ENCODE measurements at places on chromosomes 4 and X.
A peak's percentile ranks its signal among the peaks of the same experiment; 100 is the strongest.

- DNase-seq: no peak
These were observed 4.2 kb upstream of the IQSEC2 start for GRCh38 chrX:53285591-53285990.

GRCh38 chr4:77817304-77818072 lies 1.7 kb downstream of the CNOT6L start:
- no peak for DNase-seq

GRCh38 chr4:39621582-39621981 lies 17.1 kb downstream of the SMIM14 start:
- peak; percentile 60 for DNase-seq

DNA sequence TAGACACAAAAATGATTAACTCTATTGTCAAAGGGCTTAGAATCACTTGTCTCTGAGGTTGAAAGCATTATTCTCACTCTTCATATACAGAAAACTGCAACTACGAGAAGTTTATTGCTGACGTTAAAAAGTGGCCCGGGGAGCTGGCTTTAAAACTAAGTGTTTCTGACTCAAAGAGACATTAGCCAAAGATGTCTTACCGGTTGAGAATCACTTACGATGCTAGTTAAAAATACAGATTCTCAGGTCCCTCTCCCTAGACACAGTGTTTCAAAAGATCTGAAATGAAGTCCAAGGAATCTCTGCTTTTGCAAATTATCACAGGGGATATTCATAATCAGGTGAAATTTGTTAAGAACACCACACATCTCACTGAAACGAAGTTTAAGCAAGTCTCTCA lies 1.2 kb downstream of the GNPDA2 start:
- DNase-seq: peak; percentile 3

DNA sequence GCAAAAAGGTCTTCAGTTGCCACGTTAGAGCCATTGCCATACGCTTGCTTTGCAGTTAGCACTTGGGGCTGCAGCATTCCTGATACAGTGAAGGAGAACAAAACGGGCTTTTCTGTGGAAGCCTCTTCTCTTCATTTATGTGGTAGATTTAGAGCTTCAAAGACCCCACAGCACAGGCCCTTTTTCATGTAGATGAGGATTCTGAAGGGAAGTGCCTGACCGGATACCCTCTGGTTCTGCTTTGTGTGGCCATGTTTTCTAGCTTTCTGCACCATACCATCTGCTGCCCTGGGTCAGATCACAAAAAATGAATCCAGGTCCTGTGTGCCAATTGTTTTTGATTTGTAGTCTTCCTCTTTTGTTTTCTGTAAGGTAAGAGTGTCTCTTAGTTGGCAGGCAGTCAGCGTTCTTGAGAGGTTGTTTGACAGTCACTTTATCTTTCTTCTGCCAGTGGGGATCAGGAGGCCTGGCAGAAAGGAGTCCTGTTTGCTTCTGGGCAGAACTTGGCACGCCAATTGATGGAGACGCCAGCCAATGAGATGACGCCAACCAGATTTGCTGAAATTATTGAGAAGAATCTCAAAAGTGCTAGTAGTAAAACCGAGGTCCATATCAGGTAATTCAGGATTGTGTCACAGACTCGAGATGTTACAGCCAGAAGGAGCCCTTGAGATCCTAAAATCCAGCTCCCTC lies 7.7 kb downstream of the LAP3 start:
- no peak for DNase-seq

DNA sequence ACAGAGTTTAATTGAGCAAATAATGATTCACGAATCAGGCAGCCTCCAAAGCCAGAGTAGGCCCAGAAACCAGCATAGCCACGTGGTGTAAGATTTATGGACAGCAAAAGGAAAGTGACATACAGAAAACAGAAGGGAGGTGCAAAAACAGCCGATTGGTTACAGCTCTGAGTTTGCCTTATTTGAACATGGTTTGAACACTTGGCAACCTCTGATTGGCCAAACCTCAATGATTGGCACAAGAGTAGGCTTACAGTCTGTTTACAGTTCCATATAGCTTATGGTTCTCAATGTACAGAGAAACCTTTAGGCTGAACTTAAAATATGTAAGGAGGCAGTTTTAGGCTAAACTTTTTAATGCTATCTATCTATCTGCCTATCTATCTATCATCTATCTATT lies 394.8 kb downstream of the CFAP47 start:
- DNase-seq: no peak

- DNase-seq: no peak
These were observed 400.9 kb upstream of the FGF13 start for GRCh38 chrX:139112432-139112831.

- DNase-seq: no peak
These were observed 132.0 kb downstream of the TBL1X start for GRCh38 chrX:9596837-9597236.

DNA sequence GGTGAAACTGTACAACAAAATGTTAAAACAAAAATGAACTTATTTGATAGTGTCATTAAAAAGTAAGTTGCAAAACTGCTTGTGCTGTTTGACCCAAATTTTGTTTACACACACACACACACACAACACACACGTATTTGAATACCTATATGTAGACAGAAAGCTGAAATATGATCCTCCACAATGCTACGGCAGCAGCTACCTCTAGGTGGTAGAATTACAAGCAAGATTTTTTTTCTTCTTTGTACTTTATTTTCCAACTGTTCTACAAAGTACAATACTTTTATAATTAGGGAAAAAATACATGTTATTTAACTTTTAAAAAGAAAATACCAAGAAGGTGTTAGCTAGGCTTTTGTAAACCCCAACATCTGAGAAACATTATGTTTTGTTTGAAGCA lies 1.2 kb downstream of the CYTL1 start:
- no peak for DNase-seq

DNA sequence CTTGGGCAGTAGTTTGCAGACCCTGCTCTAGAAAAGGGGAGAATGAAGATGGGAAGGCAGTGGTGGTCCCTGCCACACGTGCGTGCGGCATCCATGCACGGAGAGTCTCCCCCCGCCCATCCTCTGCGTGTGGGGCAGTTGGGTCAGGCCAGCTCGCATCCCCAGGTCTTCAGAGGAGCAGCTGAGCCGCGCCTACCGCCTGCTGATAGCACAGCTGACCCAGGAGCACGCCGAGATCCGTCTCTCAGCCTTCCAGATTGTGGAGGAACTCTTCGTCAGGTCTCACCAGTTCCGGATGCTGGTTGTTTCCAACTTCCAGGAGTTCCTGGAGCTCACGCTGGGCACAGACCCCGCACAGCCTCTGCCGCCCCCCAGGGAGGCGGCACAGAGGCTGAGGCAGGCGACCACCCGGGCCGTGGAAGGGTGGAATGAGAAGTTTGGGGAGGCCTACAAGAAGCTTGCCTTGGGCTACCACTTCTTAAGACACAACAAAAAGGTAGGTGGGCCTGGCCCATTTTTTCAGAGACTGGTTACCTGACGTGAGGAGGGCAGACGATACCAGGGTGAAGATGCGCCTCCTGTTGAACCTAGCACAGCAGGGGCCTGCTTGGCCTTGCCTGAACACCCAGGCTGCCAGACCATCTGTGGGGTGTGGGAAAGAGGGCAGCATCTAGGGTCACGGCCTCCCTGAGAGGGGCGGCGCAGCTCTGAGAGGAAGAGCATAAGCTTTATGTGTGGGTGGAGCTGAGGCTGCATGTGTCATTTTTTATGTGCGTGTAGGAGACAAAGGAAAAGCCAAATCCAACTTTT lies 2.6 kb downstream of the UVSSA start:
- no peak for DNase-seq

DNA sequence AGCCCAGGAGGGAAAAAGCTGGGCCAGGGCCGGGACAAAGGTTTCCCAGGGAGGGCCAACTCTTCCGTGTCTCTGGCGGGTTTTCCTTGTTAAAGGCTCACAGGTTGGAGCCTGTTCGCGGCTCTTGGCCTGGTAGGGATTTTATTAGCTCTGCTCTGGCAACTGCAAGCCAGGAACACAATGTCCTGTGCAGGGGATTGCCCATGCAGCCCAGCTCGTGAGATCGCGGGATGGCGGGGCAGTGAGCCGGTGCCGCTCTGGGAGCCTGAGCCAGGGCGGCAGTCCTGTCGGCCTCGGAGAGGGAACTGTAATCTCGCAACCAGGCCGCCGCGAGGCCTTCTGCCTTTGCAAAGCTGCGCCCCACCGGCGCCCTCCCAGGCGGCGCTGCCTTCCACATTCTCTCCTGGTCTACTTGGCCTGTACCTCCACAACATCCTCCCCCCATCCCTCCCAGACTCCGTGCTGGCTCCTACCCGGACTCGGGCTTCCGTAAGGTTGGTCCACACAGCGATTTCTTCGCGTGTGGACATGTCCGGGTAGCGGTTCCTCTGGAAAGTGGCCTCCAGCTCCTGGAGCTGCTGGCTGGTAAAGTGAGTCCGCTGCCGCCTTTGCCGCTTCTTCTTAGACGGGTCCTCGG lies 2.1 kb downstream of the PITX2 start:
- no peak for DNase-seq

GRCh38 chr4:160318567-160319220 lies 1215.8 kb downstream of the RAPGEF2 start:
- DNase-seq: no peak

DNA sequence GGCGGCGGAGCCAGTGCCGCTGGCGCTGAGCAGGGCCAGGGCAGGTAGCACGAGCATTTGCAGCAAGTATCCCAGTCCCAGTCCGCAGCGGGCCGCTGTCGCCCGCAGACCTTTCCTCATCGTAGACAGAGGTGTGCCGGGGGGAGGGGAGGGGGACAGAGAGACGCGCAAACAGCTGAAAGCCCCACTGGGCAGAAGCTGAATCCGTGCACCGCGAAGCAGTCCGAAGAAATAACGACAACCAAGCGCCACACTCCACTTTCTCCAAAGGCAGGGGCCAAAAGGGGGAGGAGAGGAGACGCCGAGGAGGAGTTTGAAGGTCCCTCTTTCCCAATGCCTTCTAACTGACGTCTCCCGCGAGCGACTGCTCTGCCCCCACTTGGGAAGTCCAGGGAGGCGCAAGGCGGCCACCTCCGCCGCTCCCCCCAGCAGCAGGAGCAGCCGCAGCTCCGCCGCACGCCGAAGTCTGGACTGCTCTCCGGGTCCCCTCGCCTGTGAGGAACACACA lies at the start of gene UNC5C:
TSS of gene UNC5C (minus strand) at position 236 of the 508 bp plus-strand sequence.
- peak; percentile 76 for DNase-seq

DNA sequence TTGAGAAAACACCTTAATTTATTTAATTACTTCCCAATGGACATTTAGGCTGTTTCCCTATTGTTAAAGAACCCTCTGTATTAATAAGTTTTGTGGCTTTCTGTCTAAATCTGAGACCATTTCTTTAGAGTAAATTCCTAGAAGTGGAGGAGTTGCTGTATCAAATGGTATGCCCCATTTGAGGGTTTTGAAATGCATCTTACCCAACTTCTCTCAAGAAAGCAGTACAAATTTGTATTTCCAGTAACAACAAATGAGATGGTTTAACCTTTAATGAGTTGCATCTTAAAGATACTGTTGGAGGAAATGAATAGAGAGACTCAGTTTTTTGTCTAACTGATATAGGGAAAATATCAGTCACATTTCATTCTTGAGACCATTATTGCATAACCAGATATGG lies 70.5 kb upstream of the CBLL2 start:
- no peak for DNase-seq

- no peak for DNase-seq
These were observed 205.9 kb downstream of the NDST4 start for GRCh38 chr4:114907568-114907967.

GRCh38 chrX:323721-324628 lies 5.4 kb upstream of the GTPBP6 start:
- no peak for DNase-seq

GRCh38 chr4:32206756-32207155 lies 1486.6 kb downstream of the PCDH7 start:
- DNase-seq: no peak

DNA sequence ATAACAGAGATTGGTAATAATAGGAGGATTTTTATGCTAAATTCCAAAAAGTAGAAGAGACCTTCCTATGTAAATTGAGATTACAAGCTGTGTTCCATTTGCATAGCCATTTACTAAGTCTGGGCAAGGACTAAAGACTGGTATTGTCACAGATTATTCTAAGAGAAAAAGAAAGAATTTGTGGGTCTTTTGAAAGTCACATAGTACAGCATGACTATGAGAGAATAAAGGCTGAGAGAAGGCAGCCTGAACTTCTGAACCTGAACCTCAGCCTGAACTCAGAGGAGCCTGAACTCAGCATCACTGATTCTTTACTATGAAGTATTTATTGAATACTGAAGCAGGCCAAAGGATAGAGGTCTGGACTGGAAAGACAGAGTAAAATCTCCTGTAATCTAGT lies 297.5 kb downstream of the STPG2 start:
- no peak for DNase-seq

- DNase-seq: no peak
These were observed 1.7 kb downstream of the NSD2 start for GRCh38 chr4:1872870-1873269.

DNA sequence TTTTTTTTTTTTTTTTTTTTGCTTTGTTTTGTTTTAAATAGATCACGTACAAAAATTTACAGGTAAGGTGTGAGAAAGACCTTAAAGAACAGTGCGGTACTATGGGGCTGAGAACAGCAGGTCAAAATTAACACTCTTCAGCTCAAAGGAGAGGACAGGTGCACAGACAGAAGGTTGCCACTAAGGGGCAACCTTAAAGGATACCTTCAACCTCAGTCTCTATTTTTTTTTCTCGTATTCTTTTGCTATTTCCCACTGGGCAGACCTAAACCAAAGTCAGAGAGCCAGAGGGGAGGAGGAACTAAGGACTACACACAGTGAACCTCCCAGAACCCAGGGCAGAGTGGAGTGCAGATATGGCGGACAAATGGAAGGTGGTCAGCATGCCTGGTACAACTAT lies 1984.3 kb upstream of the IGFBP7 start:
- DNase-seq: no peak

Measured in urothelium cell line (cell line).